ENCODE measurements at places on chromosomes 2 and 18. TPM values are rescaled to one million over a fixed set of nuclear protein-coding genes. Genes with fewer than 3 reads are reported as not detected.

ACMSD gene
- not detected for total RNA-seq

L3MBTL4 gene
- 8.5 TPM for total RNA-seq

PRKCE gene
- 54.3 TPM for total RNA-seq

LPIN2 gene
- total RNA-seq = 14.1 TPM

NDC80 gene
- total RNA-seq = 0.91 TPM

EMX1 gene
- not detected for total RNA-seq

ECEL1 gene
- 0.39 TPM for total RNA-seq

COL4A4 gene
- total RNA-seq = 12.1 TPM

FNDC4 gene
- 3.7 TPM for total RNA-seq

SLC5A7 gene
- 3.7 TPM for total RNA-seq

DSG2 gene
- total RNA-seq = 93.1 TPM

GCC2 gene
- total RNA-seq = 84.4 TPM

ZAP70 gene
- total RNA-seq = 5.2 TPM

TUBA4B gene
- not detected for total RNA-seq

PRADC1 gene
- total RNA-seq = 19.1 TPM

PJVK gene
- 5.8 TPM for total RNA-seq

RGPD3 gene
- total RNA-seq = 0.10 TPM

SERPINB2 gene
- total RNA-seq = not detected

TTN gene
- total RNA-seq = 3.9 TPM

SLC19A3 gene
- 1.9 TPM for total RNA-seq

NCL gene
- 566 TPM for total RNA-seq

MBOAT2 gene
- 40.7 TPM for total RNA-seq

IL18R1 gene
- total RNA-seq = 12.4 TPM

DES gene
- 1,211 TPM for total RNA-seq

CASP10 gene
- 16.6 TPM for total RNA-seq

SLC5A6 gene
- total RNA-seq = 42.1 TPM

CCDC85A gene
- total RNA-seq = 1.5 TPM

AGXT gene
- 0.31 TPM for total RNA-seq

SLC4A3 gene
- total RNA-seq = 12.2 TPM

HOXD11 gene
- total RNA-seq = 1.2 TPM

MEP1B gene
- total RNA-seq = not detected

Measured in ureter (tissue), 1 donor.